CD4-positive, alpha-beta T cell treated with Interleukin-4 for 4 hours (primary cell): ENCODE measurements at places on chromosomes 1 and 21.

GRCh38 chr1:192986110-192986747 is 72.9 kb downstream of the UCHL5 start:
- DNase-seq, result no peak

DNA sequence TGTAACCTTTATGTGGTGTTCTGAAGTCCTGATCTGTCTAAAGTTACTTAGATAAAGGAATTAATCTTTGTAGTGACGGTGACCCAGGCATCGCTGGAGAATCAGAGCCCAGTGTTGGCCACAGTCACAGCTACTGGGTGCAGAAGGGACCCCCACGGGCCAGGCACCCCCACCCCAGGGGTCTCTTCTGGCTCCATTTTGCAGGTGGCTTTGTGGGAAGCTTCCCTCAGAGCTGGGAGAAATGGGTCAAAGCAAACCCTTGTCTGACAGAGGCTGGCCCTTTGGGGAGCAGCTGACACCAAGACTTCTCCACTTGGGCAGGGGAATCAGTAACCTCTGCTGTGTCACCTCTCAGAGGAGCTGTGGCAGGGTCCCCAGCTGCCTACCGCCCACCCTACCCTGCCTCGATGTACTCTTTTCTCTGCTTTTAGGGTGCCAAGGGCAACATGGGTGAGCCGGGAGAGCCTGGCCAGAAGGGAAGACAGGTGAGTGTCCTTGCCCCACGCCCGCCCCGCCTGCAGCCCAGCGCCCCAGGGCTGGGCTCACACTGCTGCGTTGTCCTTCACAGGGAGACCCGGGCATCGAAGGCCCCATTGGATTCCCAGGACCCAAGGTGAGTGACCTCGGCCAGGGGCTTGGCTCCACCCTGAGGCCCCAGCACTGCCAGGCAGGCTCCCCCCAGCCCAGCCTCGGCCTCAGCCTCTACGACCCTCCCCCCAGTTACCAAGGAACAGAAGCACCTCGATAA is 17.7 kb downstream of the COL6A2 start:
- DNase-seq, result no peak

GRCh38 chr1:16088996-16089395 is 15.5 kb upstream of the FAM131C start:
- DNase-seq, result no peak

DNA sequence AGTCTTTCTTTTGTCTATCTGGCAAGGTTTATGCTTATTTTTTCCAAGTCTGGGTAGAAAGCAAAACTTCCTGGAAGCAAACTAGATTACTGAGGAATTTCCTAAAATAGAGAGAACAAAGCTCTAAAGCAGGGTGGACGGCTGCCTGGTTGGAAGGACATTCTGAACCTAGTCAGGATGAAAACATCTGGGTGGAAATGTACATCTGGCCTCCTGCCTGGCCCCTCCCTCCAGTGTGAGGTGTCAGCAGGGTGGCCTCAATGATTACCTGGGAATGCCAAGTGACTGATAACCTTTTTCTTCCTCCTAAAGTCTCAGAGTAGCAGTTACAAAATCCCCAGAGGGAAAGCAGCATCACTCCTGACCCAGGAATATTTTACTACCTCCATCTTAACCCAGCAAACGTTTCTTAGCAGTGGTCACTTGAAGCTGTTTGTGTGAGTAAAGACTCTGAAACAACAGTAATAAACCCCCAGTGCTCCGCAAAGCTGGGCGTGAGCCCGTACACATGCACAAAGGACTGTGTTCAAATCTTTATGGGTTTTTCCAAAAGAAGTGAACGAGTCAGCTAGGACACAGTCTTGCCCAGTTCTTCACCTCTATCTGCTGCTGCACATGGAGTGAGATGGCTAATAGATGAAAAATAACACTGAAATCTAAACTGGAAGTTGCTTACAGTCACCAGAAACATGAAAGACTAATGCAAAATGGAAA is 18.9 kb downstream of the ANGPTL7 start:
- DNase-seq, result no peak

- no peak for DNase-seq
Measured at GRCh38 chr1:125119024-125119441, 3934.3 kb downstream of the SRGAP2C start.

- no peak for DNase-seq
Measured at GRCh38 chr1:216207154-216207553, 216.1 kb downstream of the USH2A start.

DNA sequence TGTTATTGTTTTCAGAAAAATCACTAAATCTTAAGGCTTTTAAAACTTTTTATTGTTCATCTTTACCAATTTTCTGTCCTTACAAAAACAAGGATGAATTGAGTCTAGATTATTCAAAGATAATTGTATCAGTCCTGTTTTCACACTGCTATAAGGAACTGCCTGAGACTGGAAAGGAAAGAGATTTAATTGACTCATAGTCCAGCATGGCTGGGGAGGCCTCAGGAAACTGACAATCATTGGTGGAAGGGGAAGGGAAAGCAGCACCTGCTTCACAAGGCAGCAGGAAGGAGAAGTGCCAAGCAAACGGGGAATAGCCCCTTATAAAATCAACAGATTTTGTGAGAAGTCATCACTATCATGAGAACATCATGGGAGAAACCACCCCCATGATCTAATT is 455.6 kb upstream of the ZP4 start:
- no peak for DNase-seq

- DNase-seq, result no peak
Measured at GRCh38 chr1:217004776-217005436, 281.7 kb upstream of the ESRRG start.

DNA sequence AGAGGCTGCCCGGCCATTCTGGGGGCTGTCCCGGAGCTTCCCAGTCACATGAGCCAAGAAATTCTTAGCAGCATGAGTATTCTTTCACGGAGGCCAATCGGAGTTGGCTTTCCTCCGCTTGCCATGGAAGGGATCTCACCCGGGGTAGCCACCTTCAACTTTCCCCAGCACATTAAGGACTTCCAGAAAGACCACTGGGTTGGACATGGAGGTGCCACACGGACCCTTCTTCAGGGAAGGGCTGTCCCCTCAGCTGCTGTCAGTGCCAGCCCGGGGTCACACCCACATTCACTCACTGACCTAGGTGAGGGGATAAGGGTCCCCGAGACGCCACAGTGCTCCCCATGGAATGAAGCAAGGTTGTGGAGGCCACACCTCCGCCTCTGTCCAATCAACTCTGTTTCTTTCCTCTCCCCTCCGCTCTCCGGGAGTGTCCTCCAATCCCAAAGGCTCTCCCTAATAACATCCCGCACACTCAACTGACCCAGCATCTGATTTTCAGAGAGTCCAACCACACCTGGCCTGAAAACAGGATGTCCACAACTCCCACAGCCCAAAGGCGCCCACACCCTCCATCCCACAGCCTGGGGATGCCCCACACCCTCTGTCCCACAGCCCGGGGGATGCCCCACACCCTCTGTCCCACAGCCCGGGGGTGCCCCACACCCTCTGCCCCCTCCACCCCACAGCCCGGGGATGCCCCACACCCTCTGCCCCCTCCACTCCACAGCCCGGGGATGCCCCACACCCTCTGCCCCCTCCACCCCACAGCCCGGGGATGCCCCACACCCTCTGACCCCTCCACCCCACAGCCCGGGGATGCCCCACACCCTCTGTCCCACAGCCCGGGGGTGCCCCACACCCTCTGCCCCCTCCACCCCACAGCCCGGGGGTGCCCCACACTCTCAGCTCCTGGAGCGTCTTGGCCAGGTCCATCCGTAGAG is 19.4 kb downstream of the RSPH1 start:
- DNase-seq, result no peak

DNA sequence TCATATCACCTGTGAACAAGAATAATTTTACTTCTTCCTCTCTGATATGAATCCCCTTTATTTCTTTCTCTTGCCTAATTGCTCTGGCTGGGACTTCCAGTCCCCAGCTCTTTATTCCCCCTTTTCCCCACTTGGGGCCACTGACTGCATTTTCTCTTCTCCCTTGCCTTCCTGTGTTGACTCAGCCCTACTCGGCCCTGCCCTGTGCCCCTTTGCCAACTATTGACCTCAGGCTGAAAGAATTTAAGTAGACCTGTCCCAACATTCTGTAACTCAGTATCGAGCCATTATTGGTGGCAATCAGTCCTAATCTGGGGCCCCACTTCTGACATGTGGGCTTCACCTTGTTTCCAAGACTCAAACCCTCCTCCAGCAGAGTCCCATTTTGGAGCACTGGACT is 60.6 kb upstream of the STUM start:
- DNase-seq, result no peak
